Small intestine (tissue), 16 donors: ENCODE measurements at places on chromosomes 1 and 21.

DNA sequence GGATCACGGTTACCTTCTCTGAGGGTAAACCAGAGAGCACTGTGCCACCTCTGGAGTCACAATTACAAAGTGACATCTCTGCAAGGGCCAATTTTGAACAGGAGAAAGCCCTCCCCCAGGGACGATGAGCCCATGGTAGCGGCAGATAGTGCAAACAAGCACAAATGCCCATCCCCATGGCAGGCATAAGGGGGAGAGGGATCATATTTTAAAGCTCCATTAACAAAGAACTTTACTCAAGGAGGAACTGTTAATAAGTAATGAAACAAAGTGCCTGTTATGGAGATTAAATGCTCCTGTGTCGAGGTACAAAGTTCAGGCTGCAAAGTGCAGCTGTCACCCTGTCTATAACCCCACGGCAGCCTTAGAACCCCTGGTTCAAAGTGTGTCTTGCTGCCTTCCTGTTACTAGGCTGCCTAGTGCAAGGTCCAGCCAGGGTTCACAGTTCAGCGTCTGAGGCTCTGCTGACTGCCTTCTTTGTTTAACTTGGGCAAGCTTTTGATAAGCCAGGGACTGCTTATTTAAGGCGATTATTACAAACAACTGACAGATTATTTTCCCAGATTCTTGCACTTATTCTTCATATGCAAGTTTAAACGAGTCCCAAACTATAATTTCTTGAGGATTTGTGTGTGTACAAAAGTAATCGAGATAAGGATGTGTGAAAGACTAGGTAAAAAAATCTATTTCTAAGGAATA is 75.7 kb upstream of the NRIP1 start:
- peak; percentile 99 for DNase-seq

- DNase-seq: peak; percentile 80
Measured at GRCh38 chr1:224333309-224333926, 3.4 kb upstream of the NVL start.

DNA sequence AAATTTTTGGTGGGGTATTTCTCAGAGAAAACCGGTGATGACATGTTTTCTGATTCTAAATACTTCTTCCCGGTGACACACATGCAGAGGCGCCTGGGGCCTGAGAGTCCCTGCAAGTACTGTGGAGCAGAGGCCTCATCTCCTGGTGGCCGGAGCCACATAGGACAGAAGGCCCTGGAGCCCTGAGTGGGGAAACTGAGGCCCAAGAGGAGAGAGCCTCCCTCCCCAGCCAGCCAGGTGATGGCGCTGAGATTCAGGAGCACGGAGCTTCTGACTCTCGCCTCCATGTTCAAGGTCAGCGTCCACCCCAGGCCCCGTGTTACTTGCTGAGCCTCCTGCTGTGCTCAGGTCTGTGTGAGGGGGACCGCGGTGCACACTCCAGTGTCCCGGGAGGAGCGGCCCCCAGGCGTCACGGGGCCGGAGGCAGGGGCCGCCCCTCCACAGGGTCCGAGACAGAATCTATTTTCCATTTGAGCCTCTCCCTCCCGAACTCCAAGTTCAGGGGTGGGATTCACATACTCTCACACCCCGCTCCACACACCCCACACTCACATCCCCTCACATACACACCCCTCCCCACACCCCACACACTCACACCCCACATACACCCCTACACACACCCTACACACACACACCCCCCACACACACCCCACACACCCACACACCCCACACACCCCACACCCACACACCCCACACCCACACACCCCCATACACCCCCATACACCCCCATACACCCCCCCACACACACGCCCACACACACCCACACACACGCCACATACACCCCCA is 43.8 kb downstream of the SLX9 start:
- DNase-seq: no peak

DNA sequence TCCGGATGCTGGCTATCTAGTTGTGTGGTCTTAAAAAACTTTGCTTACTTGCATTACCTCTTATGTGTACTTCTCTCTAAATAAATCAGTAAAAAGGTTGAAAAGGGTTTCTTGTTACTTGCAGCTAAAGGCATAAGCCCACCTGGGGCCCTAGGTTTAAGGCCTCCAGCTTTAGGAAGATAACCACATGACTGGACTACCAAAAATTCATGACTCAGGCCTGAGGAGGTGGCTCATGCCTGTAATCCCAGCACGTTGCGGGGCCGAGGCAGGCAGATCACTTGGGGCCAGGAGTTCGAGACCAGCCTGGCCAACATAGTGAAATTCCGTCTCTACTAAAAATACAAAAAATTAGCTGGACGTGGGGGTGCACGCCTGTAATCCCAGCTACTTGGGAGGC is 142.9 kb downstream of the APP start:
- DNase-seq: no peak

GRCh38 chr1:193211539-193211938 is 25.1 kb upstream of the B3GALT2 start:
- DNase-seq: peak; percentile 67

DNA sequence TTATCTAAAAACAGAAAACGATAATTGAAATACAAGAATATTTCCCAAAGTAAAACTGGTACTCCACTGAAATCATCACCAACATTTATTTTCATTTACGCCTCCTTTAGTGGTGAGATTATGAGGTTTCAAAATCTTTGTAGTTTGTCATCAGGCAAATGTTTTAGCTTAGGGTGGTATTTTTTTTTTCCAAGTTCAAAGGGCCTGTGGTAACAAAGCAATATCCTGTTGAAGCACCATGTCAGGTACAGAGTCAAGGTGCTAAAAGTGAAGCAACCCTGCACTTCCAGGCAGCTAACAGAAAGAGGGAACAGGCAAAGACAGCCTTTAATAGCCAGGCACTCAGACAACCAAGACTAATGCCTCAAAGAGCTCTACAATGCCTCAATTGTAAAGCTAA is 89.2 kb downstream of the JAK1 start:
- peak; percentile 57 for DNase-seq

DNA sequence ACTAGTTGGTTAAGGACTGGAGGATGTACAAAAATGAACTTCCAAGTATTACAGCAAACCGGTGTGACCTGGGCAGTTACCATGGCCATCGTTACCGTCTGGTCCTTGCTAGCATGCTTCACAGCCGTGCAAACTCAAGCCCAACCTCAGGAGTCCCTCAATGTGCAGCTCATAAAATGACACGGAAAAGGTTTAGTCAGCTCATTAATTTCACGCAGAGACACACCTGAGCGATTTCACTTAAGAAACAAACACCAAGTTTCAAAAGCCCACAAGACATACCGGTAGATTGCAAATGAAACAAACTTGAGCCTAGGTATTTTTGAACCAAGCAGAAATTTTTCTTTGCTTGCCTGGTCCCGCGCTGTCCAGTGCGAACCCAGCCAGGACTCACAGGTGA is 105.0 kb upstream of the ADAR start:
- no peak for DNase-seq

GRCh38 chr1:87940421-87940820 is 611.7 kb downstream of the LMO4 start:
- DNase-seq: no peak

GRCh38 chr1:86507935-86508582 is 38.8 kb upstream of the CLCA4 start:
- DNase-seq: no peak

- no peak for DNase-seq
Measured at GRCh38 chr1:62599044-62599443, 1.7 kb downstream of the ANGPTL3 start.

GRCh38 chr1:169473347-169473746 is 12.4 kb downstream of the SLC19A2 start:
- no peak for DNase-seq

- no peak for DNase-seq
Measured at GRCh38 chr1:44043176-44044070, 12.2 kb upstream of the SLC6A9 start.

- peak; percentile 28 for DNase-seq
Measured at GRCh38 chr1:160108888-160109662, 6.5 kb upstream of the ATP1A2 start.

- DNase-seq: no peak
Measured at GRCh38 chr1:919271-919872, 4.4 kb upstream of the SAMD11 start.

DNA sequence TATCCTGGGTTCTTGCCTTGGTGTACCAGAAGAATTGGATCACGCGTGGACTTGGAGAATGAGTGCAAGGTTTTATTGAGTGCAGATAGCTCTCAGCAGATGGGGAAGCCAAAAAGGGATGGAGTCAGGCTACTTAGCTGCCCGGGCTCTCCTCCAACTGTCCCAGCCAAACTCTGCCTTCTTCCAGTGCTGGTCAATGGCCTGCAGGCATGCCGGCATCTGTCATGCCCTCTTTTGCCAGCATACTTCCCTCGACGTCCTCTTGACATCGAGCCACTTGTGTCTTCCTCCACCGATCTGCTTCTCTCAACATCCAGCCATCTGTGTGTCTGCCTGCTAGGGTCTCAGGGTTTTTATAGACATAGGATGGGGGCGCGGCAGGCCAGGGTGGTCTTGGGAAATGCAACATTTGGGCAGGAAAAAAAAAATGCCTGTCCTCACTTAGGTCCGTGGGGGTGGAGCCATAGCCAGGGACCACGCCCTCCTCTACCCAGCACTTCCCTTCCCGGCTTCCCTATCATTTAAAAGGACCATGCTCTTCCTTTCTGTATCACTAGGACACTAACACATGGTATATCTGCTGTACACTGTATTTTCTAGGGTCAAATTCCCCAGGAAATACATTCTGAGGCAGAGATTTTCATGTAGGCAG is 47.0 kb upstream of the BCAR3 start:
- no peak for DNase-seq

DNA sequence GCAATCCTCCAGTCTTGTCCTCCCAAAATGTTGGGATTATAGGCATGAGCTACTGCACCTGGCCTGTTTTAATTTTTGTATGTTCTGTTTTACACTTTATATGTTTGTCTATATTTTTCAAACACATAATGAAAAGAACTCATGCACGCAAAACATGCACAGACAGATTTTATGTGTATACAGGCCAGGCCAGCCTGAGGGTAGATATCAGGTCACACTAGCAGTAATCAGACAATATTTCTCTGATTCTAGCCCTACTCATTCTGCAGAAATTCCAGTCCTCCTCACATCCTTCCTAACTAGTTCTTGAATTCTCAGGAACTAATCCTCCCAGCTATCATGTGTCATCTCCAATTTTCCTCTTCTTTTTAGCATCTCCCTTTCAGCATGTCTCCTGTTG is 27.8 kb upstream of the PHGDH start:
- DNase-seq: no peak
